CD4-positive, alpha-beta T cell treated with Interleukin-6 at 100 ng/mL for 8 hours (primary cell): ENCODE measurements at places on chromosomes 3 and 15.

DNA sequence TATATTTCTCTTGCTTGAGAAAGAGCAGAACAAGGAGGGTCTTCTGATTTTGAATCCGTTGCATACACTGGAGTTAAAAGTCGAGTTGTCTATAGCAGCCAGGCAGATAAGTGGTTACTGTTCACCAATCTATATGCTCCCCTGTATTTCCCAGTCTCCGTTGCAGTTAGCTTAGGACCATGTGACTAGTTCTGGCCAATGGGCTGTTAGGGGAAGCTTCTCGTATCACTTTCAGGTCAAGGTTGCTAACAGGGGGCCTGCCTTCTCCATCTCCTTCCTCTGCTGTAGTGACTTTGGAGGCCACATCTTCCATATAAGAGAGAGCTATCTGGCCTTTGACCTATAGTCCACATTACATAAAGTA, 188.5 kb upstream of the KBTBD8 start:
- DNase-seq, result no peak

- no peak for DNase-seq
Measured at GRCh38 chr3:5103743-5104142, 18.3 kb upstream of the ARL8B start.

GRCh38 chr15:88144921-88145653, 111.5 kb downstream of the NTRK3 start:
- no peak for DNase-seq

DNA sequence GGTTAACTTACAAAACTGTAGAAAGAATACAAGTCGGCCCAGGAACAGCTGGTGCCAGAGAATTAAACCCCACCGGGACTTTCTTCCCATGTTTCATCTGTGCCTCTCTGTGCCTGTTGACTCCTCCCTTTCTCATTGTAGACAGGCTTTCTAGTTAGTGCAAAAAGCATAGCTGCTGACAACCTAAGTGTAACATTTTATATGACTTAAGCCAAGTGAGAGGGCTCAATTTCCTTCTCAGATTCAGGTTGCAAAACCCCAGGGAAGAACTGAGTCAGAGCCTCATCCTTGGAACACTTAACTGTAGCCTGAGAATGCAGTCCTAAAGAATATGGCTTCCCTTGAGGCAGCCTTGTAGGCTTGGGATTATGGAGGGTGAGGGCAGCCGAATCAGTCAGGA, 302.5 kb upstream of the AZI2 start:
- DNase-seq, result no peak

GRCh38 chr3:29478611-29479010, 197.7 kb downstream of the RBMS3 start:
- DNase-seq, result no peak

GRCh38 chr15:51163843-51164242, 69.1 kb upstream of the TNFAIP8L3 start:
- no peak for DNase-seq

DNA sequence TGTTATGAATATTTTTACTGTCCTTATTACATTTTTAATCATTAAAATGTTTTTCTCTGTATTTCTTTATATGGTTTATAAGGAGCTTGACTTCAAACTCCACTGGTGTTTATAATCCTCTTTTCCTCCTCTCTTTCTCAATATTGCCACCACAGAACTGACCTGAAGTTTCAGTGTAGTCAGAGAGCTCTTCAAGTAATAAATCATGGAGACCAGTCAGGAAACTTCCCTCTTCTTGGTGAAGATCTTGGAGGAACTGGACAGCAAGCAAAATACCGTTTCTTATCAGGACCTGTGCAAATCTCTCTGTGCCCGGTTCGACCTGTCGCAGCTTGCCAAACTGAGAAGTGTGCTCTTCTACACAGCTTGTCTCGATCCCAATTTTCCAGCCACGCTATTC, 23.8 kb downstream of the MINAR1 start:
- DNase-seq, result no peak

DNA sequence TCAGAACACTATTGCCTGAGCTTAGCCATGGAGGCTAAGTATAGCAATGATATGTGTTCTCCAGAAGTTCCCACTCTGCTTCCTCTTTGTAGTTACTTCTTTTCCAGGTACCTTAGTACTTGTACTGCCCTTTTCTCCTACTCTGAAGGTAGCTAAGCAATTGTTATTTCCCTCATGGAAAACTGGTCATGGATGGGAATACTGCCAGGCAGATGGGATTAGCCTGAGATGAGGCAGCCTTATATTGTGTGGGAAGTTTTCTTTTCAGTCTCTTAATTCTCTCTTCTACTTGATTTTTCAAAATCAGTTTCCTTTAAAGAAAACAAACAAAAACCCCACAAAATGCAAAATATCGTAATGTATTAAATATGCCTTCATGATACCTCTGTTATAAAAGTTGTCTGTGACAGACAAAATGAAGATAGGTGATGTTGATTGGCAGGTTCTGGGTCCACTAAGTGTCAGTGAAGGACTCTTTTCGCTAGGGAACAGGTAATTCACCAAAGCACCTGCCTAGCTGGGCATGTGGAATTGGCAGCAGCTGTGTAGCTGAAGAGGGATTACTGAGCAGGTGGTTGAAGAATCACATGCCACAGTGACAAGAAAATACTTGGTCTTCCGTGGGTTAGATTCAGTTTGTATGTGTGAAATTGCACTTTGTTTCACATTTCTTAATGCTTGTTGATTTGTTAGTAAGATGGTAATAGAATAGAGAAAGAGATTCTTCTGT, 4.1 kb downstream of the ZNF609 start:
- DNase-seq, result no peak

- DNase-seq, result no peak
Measured at GRCh38 chr3:179189759-179190158, 41.6 kb downstream of the PIK3CA start.

DNA sequence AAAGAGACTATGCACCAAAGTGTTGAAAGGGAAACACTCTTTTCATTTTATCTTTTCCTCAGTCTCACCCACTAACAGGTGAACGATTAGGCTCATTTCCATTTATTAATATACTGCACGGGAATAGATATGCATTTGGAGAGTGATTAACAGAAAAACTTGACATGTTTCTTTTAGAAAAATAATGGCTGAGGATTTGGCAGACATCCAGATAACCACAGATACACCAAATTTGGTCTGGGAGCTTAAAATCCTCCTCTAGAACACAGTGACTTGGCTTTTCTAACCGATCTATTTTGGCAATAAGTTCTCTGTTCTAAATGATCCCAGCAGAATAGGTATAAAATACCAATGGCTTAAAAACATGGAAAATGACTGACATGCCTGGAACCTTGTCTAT, 459.3 kb upstream of the SGO1 start:
- DNase-seq, result no peak

DNA sequence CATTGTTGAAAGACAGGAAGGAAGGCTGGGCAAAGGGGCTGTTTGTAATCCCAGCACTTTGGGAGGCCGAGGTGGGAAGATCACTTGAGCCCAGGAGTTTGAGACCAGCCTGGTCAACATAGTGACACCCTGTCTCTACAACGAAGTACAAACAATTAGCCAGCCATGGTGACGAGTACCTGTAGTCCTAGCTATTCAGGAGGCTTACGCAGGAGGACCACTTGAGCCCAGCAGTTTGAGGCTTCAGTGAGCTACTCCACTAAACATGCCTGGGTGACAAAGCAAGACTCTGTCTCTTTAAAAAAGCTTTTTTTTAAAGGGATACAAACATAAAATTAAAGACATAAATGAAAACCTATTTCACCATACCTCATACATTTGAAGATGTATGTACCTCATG, 11.1 kb downstream of the SERP1 start:
- DNase-seq, result no peak

- DNase-seq, result no peak
Measured at GRCh38 chr15:34160735-34161134, 49.2 kb downstream of the KATNBL1 start.

DNA sequence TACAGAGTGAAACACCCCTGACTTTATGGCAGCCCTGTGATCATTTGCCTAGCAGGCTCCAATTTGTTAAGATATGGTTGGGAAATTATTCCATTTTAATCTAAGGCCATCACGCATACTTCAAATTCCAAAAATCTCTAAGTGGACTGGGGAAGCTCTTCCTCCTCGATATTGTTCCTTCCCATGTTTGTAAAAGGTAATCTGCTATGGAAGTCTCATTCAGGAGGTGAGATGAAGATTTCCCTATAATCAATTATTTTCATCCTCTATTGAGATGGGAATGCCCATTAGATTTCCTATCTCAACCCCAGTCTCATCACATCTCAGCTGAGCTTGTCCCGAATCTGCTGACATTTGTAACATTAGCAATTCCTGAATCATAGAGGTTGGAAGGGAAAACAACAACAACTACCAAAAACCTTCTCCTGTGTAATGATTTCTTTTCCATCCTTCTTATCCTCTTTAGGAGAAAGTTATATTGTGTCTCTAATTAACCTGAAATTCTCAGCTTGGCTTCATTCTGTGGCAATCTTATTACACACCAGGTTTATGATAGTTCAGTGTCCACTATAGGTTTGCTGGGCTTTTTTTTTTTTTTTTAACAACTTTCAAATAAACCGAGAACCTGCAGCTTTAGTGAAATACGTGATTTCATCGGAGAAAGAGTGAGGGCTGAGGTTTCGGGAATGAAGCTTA, 2.2 kb upstream of the NR2F2 start:
- DNase-seq, result no peak

DNA sequence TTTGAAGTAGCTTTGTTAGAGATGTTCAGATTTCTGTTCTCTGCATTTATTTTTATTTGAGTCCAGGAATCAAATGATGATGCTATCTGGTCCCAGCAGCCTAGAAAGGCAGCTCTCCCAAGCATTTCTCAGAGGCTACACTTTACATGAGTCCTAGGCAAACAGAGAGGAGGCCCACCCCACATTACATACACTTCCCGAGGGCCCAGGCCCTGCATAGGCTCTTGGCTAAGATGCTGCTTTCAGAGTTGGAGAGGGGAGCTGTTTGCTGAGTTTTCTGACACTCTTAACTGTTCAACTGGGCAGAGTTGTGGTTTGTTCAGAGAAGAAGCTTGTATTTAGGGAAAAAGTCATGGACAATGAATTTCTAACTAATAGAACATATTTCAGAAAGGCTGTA, 117.9 kb upstream of the RGMA start:
- DNase-seq, result no peak
